ENCODE measurements at places on chromosomes 12 and 14. TPM values are rescaled to one million over a fixed set of nuclear protein-coding genes. Genes with fewer than 3 reads are reported as not detected.
A peak's percentile ranks its signal among the peaks of the same experiment; 100 is the strongest.

DNA sequence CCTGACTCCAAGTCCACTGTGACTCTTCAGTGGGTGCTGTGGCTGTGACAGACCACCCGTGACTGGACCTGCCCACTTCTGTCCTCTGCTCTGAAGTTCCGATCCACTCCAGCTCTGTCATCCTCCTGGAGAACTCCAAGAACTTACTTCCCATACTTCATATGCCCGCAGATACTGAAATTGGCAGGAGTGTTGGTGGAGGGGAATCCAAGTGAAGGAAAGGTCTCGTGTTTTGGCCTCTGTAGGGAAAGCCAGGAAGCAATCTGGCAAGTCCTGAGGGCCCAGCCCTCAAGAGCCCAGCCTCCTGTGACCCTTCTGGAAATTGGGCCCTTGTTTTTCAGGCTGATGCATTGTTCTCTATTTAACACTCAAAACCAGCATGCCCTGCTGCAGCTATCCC, 22.4 kb upstream of the FKBP4 start:
- H3K27me3 ChIP-seq, result peaks cover 2% of the 10 kb centered on the region
- no peak for DNase-seq
- peaks cover 1% of the 10 kb centered on the region for H3K4me1 ChIP-seq

Gene CELA1
- total RNA-seq, result not detected

DNA sequence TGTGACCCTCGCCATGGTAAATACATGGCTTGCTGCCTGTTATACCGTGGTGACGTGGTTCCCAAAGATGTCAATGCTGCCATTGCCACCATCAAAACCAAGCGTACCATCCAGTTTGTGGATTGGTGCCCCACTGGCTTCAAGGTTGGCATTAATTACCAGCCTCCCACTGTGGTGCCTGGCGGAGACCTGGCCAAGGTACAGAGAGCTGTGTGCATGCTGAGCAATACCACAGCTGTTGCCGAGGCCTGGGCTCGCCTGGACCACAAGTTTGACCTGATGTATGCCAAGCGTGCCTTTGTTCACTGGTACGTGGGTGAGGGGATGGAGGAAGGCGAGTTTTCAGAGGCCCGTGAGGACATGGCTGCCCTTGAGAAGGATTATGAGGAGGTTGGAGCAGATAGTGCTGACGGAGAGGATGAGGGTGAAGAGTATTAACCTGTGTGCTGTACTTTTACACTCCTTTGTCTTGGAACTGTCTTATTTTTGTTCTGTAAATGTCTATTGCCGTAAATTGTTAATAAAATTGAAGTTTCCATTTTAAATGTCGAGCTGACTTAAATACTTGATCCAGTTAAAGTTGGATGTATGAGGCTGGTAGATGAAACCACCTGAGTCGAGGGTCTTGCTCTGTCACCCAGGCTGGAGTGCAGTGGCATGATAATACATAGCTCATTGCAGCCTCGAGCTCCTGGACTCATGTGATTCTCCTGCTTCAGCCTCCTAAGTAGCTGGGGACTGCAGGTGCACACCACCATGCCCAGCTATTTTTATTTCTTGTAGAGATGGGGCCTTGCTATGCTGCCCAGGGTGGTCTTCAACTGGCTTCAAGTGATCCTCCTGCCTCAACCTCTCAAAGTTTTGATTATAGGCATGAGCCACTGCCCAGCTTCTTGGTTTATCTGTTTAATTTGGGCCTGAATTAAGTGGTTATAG, 8.2 kb downstream of the TUBA1C start:
- peaks cover 12% of the 10 kb centered on the region for H3K36me3 ChIP-seq
- no peak for DNase-seq
- H3K27me3 ChIP-seq, result no peaks in the 10 kb centered on the region

DNA sequence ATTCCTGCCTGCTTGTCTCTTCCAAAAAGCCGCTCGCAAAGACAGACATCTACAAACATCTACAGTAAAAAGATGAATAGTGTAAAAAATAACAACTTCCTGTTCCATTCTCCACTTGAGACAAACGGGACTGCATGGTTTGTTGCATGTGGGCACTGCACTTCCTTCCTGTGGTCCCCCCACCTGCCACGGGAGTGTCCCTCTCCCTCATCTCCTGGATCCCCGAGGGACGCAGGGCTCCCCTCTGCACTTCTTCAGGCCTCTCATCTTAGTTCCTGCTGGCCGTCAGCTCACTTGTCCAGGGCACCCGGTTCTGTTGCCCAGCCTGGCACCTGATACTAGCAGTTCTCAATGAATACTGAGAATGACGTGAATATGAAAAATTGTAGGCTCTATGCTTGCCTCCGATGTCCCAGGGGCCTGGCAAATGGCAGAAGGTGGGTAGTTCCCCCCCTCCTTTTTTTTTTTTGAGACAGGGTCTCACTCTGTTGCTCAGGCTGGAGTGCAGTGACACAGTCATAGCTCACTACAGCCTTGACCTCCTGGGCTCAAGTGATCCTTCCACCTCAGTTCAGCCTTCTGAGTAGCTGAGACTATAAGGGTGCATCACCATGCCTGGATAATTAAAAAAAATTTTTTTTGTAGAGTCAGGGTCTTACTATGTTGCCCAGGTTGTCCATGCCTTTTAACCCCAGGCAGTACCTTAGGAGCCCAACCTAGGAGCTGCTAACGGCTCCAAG, 3.5 kb upstream of the KLC1 start:
- peaks cover 18% of the 10 kb centered on the region for H3K27me3 ChIP-seq
- H3K4me3 ChIP-seq, result peak overlapping the region; percentile 75
- peak overlapping the region; percentile 77 for H3K27ac ChIP-seq
- no peaks in the 10 kb centered on the region for H3K36me3 ChIP-seq

Gene NPAS3
- not detected for total RNA-seq

DNA sequence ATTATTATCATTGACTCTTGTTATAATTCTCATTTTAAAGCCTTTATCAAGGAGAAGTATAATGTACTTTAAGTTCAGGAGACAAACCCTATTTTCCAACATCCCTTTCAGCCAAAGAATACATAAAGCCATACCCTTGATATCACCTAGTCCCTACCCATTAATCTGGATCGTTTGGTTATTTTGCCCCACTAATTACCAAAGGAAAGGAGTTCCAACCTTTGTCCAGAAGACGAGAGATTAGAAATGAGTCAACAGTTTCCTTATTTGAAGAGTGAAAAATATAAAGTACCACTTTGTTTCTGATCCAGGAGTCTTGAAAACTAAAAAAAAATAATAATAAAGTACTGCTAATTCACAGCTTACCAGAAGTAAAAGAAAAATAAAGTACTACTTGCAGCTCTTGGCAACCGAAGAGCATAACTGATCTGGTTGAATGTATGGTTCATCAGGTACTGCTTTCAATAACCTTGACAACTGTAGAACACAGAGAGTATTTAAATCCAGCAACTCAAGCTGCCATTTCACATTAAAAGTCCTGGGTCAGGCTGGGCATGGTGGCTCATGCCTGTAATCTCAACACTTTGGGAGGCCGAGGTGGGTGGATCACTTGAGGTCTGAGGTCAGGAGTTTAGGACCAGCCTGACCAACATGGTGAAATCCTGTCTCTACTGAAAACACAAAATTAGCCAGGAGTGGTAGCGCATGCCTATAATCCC, 33.7 kb downstream of the LIMA1 start:
- DNase-seq, result no peak
- peaks cover 9% of the 10 kb centered on the region for H3K4me1 ChIP-seq
- peaks cover 4% of the 10 kb centered on the region for H3K36me3 ChIP-seq
- H3K4me3 ChIP-seq, result no peak overlapping the region
- H3K27me3 ChIP-seq, result no peaks in the 10 kb centered on the region

DNA sequence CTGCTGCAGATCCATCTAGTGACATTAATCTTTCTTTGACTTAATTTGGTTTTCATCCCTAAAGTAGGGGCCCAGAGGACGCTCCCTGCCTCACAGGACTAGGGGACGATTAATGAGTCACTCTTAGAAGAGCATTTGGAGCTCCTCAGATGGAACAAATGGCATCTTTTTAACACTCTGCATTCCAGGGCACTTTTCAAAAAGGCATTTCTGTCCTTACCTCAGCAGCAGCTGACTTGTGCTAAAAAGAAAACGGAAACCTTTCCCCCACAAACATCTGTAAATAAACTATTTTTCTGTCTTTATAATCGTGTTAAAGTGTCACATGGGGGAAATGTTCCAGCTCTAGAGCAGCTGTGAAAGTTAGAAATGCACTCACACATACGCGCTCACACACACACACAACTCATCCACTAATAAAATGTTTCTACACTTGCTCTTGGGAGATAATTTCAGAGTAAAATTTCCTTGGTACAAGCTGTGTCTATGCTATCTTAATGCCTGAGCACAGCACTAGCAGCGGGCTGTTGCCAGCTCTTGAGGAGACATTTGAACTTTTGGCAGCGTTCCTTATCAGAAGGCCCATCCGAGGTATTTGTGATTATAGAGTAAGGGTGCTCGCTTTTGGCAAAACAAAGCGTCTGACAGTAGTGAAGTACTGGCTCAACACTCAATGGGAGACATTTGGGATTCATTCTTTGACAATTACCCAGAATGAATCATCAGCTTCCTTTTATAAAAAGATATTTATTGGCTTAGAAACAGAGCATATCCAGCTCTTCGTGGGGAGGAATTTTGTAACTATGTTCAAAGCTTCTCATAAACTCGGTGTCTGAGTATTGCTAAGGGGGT, 141.3 kb downstream of the PLXNC1 start:
- peaks cover 30% of the 10 kb centered on the region for H3K36me3 ChIP-seq
- no peak for DNase-seq
- H3K4me1 ChIP-seq, result peaks cover 5% of the 10 kb centered on the region
- no peak overlapping the region for H3K4me3 ChIP-seq

DNA sequence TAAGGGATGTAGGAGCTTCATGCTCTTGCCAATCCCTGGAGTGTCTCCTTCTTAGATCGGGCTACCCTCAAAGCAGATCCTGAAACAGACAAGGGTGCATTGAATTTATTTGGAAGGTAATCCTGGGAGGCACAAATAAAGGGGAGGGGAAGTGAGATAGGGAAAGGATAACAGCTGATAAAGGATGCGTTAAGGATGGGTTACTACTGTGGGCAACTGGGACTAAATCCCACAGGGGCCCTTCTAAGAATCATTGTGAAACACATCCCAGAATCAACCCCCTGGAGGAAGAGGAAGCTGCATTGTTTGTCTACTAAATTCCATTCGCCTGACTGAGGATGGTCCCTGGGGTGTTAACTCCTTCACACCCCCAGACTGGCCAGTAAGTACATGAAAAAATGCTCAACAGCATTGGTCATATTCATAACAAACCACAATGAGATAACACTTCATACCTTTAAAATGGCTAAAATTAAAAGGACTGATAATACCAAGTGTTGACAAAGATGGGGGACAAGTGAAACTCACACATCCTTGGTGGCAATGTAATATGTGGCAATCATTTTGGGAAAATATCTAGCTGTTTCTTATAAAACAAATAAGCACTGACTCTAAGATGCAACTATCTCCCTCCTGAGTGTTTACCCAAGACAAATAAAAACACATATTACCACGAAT, 37.0 kb upstream of the CMKLR1 start:
- DNase-seq, result no peak
- no peak overlapping the region for H3K27ac ChIP-seq
- no peak overlapping the region for H3K4me3 ChIP-seq
- no peaks in the 10 kb centered on the region for H3K36me3 ChIP-seq

Gene PRICKLE1
- 0.89 TPM for total RNA-seq

DNA sequence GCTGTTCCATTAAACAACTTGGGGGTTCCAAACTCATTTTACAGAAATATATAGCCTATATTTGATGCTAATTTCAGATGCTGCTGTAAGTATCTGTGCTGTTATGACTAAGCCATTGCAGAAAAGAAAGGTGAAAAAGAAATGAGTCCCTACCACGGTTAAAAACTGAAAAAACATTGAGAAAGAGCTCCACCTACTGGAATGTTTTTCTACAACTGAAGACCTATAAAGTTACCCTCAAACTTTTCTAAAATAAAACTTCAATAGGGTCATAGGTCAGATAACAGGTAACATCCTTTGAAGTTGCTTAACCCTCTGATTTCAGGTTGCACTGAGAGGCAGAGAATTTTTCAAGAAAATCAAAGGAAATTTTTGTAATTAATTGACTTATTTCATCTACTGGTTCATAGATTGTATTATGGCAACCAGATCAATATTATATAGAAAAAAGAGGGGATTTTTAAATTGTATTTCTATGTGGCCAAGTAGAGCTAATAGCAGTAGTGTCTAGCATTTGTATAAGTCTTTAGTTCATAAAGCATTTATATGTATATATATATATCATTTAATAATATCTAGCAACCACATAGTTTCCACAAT, 279.9 kb downstream of the RPS29 start:
- no peaks in the 10 kb centered on the region for H3K4me1 ChIP-seq
- no peaks in the 10 kb centered on the region for H3K36me3 ChIP-seq
- no peaks in the 10 kb centered on the region for H3K27me3 ChIP-seq
- no peak overlapping the region for H3K27ac ChIP-seq

GRCh38 chr12:53045696-53046045, 4.2 kb upstream of the TNS2 start:
- H3K36me3 ChIP-seq, result peaks cover 14% of the 10 kb centered on the region
- peak overlapping the region; percentile 99 for H3K4me3 ChIP-seq
- peaks cover 2% of the 10 kb centered on the region for H3K27me3 ChIP-seq
- H3K4me1 ChIP-seq, result peaks cover 19% of the 10 kb centered on the region
- no peak overlapping the region for H3K27ac ChIP-seq

Gene RASSF8
- total RNA-seq, result 0.33 TPM

- H3K4me1 ChIP-seq, result peaks cover 1% of the 10 kb centered on the region
- no peaks in the 10 kb centered on the region for H3K27me3 ChIP-seq
- no peak overlapping the region for H3K27ac ChIP-seq
These were observed 9.4 kb upstream of the UNC119B start for GRCh38 chr12:120700886-120701285.

Gene SERPINA9
- total RNA-seq, result not detected

Gene GYS2
- total RNA-seq, result 0.17 TPM

DNA sequence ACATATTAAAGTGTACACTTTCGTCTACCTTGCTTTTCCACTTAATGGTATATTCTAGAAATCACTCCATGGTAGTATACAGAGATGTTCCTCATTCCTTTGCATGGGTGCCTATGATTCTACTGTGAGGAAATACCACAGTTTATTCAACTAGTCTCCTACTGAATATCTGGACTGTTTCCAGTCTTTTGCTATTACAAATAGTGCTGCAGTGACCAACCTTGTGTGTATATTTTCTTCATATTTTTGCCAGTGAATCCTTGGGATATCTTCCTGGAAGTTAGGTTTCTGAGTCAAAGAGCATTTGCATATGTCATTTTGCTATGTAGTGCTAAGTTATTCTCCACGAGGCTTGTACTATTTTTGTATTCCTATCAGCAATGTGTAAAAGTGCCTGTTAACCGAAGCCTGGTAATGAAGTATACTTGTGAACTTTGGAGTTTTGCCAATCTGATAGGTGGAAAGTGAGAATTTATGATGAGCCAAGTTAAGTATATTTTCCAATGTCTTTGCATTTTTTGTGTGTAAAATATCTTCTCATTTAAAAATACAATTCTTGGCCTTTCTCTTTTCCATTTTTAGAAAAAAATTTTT, 31.3 kb upstream of the TMEM263 start:
- H3K36me3 ChIP-seq, result no peaks in the 10 kb centered on the region
- H3K4me3 ChIP-seq, result no peak overlapping the region
- H3K27me3 ChIP-seq, result peaks cover 22% of the 10 kb centered on the region
- no peak overlapping the region for H3K27ac ChIP-seq
- DNase-seq, result no peak
